ENCODE measurements at places on chromosomes 5 and 9.

GRCh38 chr9:83339435-83339834 lies 198.8 kb downstream of the FRMD3 start:
- no peak for DNase-seq

- DNase-seq: no peak
These were observed 99.0 kb upstream of the FBN2 start for GRCh38 chr5:128637031-128637430.

DNA sequence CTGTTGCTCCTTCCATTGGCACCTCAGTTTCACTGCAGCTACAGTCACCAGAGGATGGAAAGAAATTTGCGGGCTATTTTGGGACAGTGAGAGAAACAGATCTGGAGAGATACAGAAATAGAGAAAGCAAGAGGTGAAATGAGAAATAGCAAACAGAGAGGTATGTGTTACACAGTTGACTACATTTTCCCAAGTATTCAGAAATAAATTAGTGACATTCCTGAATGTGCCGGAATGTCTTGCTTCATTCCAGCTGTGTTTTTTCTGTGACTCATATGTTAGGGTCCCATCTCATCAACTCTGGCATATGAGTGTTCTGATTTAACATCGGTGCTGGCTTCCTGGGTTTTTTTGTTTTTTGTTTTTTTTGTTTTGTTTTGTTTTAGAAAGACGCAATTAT lies 63.8 kb upstream of the ZNF462 start:
- DNase-seq: no peak

- no peak for DNase-seq
These were observed 439.3 kb upstream of the CTNND2 start for GRCh38 chr5:12343558-12343957.

GRCh38 chr9:615756-616155 lies 225.7 kb upstream of the DMRT1 start:
- no peak for DNase-seq

Measured in CD4-positive, alpha-beta T cell treated with Interleukin-15 for 4 hours (primary cell).